Activated CD4-positive, alpha-beta memory T cell treated with anti-CD3 and anti-CD28 coated beads, Interleukin-2, amount 10 ng/mL, durations not matched to agents 7 days and 5 days (primary cell): ENCODE measurements at places on chromosomes 6 and 20. TPM values are rescaled to one million over a fixed set of nuclear protein-coding genes. Genes with fewer than 3 reads are reported as not detected.

- DNase-seq, result no peak
These were observed 43.8 kb upstream of the TMEM181 start for GRCh38 chr6:158516098-158516497.

- no peak for DNase-seq
These were observed 509.5 kb upstream of the ID4 start for GRCh38 chr6:19327661-19328060.

- DNase-seq, result no peak
These were observed 59.6 kb upstream of the ESR1 start for GRCh38 chr6:151747896-151748295.

HLA-DRA gene
- 204 TPM for total RNA-seq

C20orf144 gene
- total RNA-seq, result 0.33 TPM
